ENCODE measurements at places on chromosomes 2 and 18.

DNA sequence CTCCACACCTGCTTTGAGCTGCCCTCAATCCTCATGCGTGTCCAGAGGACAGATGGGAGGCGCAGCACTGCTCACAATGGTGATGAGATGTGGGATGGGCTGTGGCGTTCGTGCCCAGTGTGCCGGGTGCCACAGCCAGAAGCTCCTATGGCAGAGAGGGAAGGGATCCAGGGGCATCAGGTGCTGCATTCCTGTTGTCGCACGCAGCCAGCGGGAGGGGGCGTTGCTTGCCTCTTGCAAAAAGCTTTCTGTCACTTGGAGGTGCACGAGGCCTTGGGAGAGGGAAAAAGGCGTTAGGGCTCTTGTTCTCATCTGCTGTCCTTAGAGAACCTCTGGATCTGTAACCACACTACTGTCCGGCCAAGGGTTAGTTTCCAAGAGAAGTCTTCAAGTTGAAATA is 29.2 kb upstream of the ALLC start:
- no peak for DNase-seq

DNA sequence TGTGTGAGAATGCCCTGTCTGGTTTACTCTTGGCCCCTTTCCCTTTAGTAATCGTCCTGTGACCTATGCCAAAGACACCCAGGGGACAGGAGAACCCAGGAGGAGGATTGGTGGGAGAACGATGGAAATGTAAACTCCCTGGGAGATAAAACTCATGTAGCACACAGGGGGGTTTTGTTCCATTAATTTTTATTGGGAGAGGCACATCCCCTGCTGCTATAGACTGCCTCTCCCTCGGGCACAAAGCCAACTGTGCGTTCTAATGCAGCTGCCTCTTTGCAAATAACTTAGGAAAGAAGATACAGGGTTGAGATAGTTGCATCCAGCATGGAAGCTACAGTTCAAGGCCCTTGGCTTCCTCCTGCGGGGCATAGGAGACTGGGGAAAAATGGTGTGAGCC is 489.6 kb downstream of the SLC4A3 start:
- no peak for DNase-seq

- DNase-seq, result peak; percentile 2
These were observed 17.1 kb upstream of the ZNF532 start for GRCh38 chr18:58847383-58848071.

GRCh38 chr18:22363867-22364463 is 53.8 kb downstream of the CTAGE1 start:
- DNase-seq, result no peak

GRCh38 chr2:73956218-73956865 is 28.4 kb upstream of the TET3 start:
- DNase-seq, result no peak

- no peak for DNase-seq
These were observed 4.4 kb upstream of the KCNIP3 start for GRCh38 chr2:95292623-95293260.

GRCh38 chr2:150274108-150274507 is 213.4 kb downstream of the RND3 start:
- DNase-seq, result no peak

DNA sequence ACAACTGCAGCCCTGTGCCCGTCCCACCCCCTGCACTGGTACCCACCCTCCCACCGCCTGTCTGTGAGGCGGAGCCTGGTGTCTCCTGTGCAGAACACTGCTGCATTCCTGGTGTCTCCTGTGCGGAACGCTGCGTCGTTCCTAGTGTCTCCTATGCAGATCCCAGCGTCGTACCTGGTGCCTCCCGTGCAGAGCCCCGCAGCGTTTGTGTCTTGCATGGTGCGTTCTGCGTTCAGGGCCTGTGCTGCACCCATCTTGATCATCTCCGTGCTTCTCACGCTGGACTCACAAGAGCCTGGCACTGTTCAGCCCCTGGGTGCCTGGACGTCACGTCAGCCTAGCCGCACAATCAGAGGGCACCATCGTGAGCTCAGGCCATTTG is 248.6 kb upstream of the SALL3 start:
- DNase-seq, result no peak

- DNase-seq, result no peak
These were observed 71.5 kb downstream of the PTGR3 start for GRCh38 chr18:75137346-75137877.

DNA sequence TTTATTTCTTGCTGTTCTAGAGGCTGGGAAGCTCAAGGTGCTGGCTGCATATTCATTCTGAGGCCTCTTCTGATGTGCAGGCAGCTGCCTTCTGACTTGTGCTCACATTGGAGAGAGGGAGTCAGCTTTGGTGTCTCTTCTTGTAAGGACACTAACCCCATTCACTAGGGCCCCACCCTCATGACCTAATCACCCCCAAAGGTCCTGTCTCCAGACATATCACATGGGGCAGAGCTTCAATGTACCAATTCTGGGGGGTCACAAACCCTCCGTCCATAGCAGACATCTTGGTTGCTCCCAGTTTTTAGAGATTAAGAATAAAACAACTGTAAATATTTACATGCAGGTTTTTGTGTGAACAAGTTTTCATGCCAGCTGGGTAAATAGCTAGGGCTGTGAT is 109.1 kb downstream of the RTP5 start:
- DNase-seq, result no peak

GRCh38 chr2:178287652-178288344 is 93.5 kb downstream of the OSBPL6 start:
- DNase-seq, result no peak

DNA sequence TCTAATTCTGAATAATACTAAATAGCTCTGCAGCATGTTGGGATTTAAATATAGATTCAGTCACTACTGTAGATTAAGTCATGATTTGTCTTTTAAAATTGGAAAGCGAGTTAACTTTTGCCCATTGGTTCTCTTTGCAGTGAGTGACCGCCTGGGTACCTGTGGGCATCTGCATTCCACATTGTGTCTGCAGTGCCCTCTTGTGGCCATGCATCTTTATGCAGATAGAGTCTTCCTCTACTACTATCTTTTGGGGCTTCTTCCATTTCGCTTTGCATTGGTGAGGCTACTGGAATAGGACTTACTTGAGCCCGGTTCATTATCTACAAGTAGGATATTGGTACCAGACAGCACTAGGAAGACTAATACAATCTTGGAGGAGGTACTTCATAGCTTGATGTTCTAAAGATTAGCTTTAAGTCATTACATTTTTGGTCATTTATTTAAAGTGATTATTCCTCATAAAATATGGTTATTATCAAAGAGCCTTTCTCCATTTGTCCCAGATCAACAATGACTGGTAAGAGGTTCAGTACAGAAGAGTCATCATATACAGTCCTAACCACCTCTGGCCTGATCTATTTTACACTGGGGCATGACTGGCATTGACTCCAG is 203.0 kb downstream of the SOCS6 start:
- peak; percentile 56 for DNase-seq

- DNase-seq, result no peak
These were observed 203.3 kb downstream of the GBX2 start for GRCh38 chr2:235964787-235965390.

DNA sequence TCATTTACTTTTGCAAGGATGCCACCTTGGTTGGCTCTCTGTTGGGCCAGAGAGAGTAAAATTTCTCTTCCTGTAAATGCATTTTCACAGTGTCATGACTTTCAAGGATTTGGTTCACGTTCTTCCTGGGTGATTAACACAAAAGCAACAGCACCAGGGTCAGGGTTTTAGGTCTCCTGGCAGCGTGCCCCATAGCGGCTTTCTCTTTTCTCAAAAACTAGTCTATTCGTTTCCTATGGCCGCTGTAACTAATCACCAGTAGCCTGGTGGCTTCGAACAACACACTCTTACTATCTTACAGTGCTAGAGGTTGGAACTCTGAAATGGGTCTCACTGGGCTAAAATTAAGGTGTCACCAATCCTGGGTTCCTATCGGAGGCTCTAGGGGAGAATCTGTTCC is 56.3 kb upstream of the ACMSD start:
- no peak for DNase-seq

DNA sequence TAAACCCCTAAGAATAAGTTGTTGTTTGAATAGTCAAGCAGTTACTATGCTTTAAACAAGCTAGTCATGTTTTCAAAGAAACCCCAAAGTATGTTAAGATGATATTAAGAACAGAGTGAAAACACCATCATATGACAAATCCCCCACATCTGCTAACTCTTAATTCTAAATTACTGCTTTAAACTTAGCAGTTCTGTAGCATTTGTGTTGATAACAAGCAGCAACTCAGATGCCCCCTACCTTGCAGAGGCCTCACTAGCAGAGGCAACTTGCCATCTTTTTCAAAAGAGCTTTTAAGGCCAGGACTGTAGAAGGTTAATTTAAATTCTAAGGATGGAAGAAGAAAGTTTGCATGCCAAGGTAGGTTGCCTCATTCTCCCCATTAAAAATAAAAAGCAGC is 376.2 kb downstream of the SETBP1 start:
- no peak for DNase-seq

- DNase-seq, result no peak
These were observed 151.8 kb downstream of the SH3RF3 start for GRCh38 chr2:109280804-109281203.

DNA sequence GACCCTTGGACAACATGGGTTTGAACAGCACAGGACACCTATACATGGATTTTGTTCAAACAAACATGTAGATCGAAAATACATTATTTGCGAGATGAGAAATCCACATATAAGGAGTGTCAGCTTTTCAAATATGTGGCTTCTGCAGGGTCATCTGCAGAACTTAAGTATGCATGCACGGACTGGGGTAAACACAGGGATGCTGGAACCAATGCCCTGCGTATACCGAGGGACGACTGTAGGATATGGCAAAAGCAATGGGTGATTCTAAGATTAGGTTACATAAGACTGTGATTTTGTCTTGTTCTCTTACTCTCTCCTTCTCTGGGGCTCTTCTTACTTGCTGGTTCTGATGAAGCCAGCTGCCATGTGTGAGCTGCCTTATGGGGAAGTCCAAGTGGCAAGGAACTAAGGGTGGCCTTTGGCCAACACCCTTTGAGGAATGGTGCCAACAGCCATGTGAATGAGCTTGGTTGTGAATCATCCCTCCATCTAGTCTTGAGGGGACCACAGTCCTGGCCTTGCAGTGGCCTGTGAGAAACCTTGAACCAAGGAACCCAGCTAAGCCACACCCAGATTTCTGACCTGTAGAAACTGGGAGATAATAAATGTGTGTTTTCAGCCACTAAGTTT is 66.5 kb downstream of the EVA1A start:
- DNase-seq, result no peak

DNA sequence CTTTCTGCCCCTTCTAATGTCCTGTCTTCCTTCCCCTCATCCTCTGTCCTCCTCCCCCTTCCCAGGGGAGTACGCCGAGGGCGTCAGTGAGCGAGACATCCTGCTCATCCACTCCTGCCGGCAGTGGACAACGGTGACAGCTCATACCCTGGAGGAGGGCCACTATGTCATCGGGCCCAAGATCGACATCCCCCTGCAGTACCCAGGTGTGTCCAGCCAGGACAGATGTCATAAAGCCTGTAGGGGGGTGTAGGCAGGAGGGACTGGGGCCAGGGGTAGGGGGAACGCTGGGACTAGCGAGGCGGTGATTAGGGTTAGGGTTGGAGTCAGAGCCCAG is 3.4 kb downstream of the GAREM2 start:
- no peak for DNase-seq

GRCh38 chr2:222298001-222298310 is 842 bp downstream of the PAX3 start:
- no peak for DNase-seq

DNA sequence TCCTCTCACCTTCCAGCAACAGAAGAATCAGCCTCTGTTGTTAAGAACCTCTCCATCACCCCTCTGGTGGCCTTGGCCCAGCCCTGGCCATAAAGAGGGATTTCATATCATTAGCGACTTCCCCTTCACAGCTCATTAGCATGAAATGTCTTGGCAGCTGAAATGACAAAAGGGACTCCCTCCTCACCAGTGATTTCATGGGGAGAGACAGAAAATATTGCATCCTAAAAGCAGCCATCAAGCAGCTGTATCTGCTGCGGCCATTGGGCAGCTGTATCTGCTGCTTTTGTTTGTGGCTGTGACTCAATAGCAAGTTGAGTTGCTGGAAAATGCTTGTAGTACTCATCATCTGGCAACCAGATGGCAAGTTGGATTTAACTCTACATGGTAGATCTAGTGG is 105.9 kb upstream of the RMDN2 start:
- DNase-seq, result no peak

- no peak for DNase-seq
These were observed 48.2 kb upstream of the KIDINS220 start for GRCh38 chr2:8885449-8886201.

- DNase-seq, result no peak
These were observed 223.9 kb downstream of the CDCA7 start for GRCh38 chr2:173578404-173579107.

- DNase-seq, result no peak
These were observed 684.3 kb downstream of the KCNJ3 start for GRCh38 chr2:155382776-155383175.

GRCh38 chr2:232955856-232956255 is 57.2 kb downstream of the NGEF start:
- DNase-seq, result no peak

- no peak for DNase-seq
These were observed 22.5 kb downstream of the RND3 start for GRCh38 chr2:150464986-150465385.

DNA sequence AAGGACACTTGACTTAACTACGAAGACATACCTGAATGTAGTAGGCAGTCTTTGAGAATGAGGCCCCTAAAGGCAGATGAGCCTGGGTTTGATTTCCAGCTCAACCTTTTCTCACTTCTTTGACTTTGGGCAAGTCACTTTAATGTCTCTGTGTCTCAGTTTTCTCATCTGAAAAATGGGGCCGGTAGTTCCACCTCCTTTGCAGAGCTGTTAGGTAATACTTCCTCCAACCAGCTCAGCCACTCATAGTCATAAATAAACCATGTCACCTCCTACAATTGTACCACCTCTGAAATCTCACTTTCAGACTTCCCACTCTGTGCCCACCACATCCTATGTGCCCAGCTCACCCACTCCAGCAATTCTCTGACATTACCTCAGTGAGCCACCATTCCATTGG is 10.4 kb downstream of the ARHGAP25 start:
- peak; percentile 56 for DNase-seq

DNA sequence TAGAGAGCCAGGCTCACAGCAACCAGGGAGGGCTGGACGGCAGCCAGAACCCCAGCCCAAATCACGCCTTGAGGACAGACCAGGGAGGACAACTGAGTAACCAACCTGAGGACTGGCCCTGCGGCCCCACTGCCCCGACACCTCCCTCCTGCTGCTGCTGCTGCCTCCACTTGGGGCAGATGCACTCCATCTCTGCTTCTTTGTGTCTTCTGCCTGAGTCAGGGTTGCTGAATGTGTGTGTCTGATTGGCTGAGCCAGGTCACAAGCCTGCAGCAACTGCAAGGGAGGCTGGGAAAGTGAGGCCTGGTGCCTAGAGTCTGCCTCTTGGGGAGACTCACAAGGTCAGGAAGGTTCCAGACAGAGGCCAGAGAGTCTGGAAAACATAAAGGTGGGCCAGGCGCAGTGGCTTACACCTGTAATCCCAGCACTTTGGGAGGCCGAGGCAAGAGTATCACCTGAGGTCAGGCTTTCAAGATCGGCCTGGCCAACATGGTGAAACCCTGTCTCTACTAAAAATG is 83.4 kb downstream of the ZFP36L2 start:
- peak; percentile 68 for DNase-seq

Measured in activated T-cell treated with anti-CD3 and anti-CD28 coated beads, Interleukin-2, amount 50 U/mL, for 72 hours (primary cell).